ENCODE measurements at places on chromosomes 3 and 15.

DNA sequence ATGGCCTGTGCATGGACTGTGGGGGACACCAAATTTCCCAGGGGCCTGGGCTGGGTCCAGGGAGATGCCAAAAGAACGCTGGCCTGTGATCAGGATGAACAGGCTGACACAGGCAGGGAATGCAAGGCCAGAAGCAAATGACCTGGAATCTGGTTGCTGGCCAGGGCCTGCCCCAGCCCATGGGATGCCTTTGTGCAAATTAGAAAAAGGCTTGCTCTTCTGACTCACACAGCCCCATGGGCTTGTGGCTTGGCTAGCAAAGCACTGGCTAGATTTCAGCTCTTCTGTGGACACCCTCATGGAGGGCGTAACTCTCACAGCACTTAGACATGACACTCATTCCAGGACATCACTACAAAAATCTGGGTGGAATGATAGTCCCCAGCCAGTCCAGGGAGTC is 356.0 kb downstream of the SHQ1 start:
- no peak for DNase-seq

DNA sequence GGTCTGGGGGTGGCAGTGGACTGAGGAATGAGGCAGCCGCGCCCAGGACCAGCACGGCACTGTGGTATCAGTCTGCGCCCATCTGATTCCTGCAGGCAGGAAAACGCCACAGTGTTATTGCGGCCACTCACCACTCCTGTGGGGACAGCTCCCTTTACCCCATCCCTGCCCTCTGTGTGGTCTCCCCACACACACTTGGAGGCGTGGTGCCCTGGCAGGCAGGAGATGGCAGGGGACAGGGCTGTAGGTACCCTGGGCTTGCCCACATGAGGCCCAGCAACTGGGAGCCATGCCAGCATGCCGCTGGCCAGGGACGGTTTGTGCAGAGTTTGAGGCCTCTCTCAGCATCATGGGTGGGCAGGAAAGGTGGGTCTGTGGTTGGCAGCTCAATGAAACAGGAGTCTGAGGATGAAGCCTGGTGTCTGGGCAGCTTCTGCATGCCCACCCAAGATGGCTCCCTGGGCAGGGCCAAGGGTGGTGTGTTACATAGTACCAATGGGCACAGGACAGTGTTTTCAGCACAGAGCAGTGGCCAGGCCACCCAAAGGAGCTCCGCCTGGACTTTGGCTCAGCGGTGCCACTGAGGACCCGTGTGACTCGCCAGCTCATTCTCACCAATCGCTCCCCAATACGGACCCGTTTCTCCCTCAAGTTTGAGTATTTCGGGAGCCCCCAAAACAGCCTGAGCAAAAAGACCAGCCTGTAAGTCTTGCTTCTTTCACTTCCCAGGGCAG is 27.2 kb downstream of the ACAA1 start:
- DNase-seq: no peak

DNA sequence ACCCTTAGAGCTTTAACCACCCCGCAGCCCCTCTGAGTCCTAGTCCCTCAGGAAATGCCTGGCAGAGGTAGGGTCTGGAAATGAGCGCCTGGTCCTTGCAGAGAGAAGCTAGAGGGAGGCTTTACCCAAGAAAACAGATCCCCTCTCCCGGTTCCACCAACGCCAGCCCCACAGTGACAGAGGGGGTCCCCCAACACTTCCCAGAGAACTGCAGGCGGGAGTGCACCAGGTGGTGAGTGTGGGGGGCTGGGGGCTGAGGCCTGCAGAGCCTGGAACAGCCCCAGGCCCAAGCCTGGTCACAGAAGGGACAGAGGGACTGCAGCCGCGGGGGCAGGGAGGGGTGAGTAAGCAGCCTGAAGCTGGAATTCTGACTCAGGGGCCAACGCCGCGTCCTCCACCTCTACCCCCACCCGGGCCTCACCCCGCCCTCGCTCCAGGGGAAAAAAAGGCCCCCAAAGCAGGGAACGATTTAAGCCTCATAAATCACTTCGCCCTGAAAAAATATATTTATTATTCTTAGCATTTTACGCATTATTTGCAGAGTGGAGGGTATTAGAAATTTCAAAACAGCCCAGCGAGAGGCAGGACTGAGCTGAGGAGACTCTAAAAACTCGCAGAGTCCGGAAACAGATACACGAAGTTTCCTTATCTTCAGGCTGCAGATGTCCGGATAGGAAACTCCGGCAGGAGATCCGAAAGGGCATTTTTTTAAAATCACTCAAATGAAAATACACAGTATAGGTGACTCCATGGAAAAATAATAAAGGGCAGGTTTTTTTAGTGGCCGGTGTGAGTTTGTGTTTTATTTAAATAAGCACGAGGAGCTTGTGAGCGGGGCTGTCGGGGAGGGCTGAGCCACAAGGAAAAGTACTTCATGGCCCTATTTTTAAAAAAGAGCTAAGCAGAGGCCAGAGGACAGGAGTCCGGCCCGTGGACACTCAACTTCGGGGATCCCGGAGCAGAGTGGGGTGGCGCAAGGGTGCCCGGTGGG is 10.0 kb downstream of the GATA2 start:
- DNase-seq: no peak

DNA sequence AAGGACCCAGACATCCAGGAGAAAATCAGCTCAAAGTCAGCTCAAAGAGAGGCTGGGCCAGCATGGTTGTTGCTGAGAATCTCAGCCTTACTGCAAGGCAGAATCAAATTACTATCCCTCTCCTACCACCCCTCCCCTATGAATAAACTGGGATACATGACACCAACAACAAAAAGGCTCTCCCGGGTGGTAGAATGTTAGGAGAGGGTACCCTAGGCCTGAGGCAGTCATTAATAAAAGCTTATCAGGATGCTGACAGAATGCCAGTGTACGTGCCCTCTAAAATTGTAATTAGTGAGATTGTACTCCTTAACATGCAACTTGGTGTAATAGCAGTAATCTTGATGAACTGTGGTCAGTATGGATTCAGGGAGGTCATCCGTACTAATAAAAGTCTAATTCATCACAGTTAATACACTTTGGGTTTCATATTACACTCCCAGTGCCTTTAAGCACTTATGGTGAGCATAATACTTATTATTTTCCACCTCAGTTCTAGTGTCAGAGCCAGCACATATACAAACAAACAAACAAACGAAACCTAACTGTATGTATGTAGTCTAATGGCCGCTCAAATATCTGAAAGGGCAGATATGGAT is 76.5 kb downstream of the B3GALNT1 start:
- DNase-seq: no peak

DNA sequence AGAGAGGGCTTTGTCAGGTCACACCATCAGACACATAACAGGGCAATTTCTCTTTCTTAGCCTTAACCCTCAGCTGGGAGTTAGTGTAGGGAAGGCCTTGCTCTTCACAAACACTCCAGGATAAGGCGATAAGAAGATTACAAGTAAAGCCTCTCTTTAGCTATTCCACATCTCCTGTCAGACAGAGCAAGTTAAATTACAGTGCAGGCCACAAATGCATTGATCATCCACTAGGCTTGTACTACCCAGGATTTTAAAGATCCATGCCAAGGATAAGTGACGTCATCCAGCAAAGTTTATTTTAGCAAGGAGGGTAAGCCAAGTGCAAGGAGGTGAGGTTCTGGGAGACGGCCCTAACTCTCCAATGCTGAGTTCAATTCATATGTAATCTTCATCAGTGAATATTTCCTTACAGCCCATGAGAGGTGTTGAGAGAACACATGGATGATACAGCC is 890.6 kb upstream of the NR2F2 start:
- DNase-seq: no peak
